ENCODE measurements at places on chromosomes 1 and 21. TPM values are rescaled to one million over a fixed set of nuclear protein-coding genes. Genes with fewer than 3 reads are reported as not detected.

The EXOSC10 gene
- 60.3 TPM for total RNA-seq

The ATP1A4 gene
- not detected for total RNA-seq

The KRTAP20-2 gene
- total RNA-seq, result not detected

The PDZK1 gene
- 0.27 TPM for total RNA-seq

GRCh38 chr1:160210561-160210960, 5.4 kb downstream of the PEA15 start:
- peak; percentile 32 for DNase-seq

DNA sequence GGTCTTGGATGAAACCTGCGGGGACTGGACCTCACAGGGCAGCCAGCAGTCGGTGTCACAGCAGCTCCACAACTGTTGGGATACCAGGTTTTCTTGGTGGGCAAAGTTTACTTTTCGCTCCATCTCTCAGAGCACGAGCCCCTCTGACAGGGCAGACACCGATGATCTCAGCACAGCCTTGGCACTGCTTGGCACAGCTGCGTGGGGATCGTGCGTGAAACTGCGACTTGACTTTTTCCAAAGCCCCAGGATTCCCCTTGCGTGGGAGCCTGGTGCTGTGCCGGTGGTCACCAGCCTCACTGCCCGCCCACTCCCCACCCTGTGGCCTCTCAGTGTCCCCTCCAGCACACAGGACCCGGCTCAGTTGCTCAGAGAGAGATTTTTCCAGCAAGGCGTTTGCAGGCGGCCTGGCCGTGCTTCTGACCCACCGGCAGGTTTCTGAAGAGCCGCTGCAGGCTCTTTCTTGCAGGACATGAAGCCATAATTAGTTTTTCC, 57.3 kb downstream of the SIK1 start:
- DNase-seq, result no peak

DNA sequence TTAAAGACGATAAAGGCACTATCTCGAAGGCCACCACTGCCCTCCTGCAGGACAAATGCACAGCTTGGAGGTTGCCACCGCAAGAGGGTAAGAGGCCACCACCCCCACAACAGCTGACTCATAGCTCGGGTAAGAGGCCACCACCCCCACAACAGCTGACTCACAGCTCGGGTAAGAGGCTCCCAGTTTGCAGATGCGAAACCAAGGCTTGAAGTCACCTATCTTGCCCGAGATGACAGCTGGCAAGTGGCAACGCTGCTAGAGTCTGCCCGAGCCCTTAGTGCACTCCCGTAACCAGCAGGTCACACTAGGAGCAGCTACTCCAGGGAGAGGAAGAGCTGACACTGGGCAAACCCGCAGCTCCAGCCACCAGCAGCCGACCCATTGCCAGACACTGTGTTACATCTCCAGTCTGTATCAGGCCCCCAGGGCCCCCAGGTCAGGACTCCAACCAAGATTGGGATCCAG, 17.1 kb upstream of the SPSB1 start:
- peak; percentile 28 for DNase-seq

DNA sequence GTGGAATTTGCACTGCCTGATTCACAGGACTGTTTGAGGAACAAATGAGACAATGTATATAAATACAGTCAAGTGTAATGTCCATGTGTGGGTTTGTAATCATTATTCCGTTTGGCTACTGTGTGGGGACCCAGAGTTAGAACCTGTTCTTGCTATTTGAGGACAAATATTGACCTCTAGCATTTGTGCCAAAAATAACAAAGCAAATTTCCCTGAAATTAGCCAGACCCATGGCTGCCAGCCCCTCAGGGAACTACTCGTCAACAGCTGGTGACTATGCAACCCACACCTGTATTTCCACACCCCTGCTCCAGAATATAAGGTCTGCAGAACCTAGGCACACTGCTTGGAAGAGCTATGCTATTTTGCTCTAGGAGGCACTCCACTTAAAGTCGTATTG, 70.7 kb downstream of the KCNJ6 start:
- DNase-seq, result no peak

DNA sequence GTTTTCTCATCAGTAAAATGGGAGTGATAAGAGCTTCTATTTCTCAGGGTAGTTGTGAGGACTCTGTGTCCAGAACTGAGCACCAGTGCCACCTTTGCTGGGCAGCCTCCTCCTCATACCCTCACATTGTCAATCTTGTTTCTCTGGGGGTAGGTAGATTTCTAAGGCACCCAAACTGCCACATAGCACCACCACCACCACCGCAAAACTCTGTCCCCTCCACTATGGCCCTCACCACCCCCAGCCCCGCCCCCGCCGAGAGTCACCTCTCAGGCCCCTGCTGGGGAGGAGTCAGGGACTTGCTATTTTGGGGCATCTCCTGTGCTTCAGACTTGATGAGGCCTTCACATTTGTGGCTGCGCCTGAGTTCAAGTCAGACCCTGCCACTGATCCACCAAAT, 549.2 kb downstream of the PTPRU start:
- no peak for DNase-seq

DNA sequence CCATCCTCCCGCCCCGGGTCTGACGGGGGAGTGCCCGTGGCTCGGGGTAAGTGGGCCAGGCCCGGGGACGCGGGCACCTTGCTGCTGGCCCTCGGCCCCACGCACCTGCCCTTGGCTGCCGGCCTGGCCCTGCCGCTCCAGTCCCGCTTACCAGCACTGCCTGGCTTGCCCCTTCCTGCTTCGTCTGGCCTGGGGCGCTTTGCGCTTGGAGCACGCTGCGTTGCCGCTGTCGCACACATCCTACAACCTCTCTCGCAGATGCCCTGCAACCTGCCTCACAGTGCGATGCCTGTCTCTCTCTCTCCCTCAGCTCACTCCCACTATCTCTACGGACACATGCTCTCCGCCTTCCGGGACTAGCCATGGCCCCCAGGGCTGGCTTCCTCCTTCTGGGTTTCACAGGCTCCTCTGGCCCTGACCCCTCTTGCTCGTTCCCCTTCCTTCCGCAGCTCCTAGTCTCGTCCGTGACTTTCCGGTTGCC, 9.7 kb downstream of the MYOG start:
- DNase-seq, result no peak

DNA sequence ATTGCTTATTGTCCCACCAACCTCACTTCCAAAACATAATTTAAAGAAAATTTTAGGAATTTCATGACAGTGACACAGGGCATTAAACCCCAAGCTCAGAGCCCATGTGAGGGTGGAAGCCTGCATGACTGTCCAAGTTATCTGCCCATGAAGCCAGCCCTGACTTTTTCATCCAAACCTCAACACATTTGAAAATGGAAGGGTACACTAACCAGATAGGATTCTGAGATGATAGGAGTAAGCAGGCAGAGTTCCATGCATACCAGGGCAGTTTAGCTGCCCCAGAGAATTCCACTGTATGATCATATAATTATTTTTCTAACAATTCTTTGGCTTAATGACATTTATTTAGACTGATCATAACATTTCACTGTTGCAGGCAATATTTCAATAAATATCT, 986.0 kb downstream of the TTLL7 start:
- no peak for DNase-seq

GRCh38 chr1:209772126-209772525, 12.2 kb downstream of the C1orf74 start:
- DNase-seq, result no peak

GRCh38 chr1:1540090-1540817, at the start of gene TMEM240:
TSS of gene TMEM240 (minus strand) at chr1:1540624. CDS start at chr1:1540346, 278 bp downstream.
- DNase-seq, result peak; percentile 78

DNA sequence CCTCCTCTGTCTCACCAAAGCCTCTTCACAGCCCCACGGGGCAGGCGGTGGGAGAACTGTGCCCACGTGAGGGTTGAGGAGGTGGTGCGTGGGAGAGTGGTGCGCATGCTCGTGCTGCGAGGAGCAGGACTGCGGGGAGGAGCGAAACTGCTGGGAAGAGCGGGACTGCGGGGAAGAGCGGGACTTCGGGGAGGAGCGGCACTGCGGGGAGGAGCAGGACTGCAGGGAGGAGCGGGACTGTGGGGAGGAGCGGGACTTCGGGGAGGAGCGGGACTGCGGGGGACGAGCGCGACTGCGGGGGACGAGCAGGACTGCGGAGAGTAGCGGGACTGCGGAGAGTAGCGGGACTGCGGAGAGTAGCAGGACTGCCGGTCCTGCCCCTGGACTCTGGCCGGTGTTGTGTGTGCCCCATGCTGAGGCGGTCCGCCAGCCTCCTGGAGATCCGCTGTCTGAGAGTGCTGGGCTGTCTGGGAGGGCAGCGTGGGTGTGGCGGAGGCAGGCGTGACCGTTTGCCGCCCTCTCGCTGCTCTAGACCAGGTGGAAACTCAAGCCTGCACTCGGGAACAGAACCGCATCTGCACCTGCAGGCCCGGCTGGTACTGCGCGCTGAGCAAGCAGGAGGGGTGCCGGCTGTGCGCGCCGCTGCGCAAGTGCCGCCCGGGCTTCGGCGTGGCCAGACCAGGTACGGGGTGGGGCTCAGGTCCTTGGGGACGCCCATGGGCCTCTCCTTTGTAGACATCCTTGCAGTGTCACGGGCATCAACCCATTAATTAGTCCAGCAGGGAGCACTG, 24.6 kb downstream of the TNFRSF1B start:
- no peak for DNase-seq

GRCh38 chr21:38702196-38702595, 103.5 kb upstream of the ETS2 start:
- DNase-seq, result no peak

- DNase-seq, result no peak
Observed at GRCh38 chr1:21564521-21565095, 55.4 kb downstream of the ALPL start.

GRCh38 chr1:220873868-220874655, 5.2 kb upstream of the HLX start:
- peak; percentile 28 for DNase-seq

- no peak for DNase-seq
Observed at GRCh38 chr1:42454403-42454802, 1.4 kb downstream of the ZMYND12 start.

DNA sequence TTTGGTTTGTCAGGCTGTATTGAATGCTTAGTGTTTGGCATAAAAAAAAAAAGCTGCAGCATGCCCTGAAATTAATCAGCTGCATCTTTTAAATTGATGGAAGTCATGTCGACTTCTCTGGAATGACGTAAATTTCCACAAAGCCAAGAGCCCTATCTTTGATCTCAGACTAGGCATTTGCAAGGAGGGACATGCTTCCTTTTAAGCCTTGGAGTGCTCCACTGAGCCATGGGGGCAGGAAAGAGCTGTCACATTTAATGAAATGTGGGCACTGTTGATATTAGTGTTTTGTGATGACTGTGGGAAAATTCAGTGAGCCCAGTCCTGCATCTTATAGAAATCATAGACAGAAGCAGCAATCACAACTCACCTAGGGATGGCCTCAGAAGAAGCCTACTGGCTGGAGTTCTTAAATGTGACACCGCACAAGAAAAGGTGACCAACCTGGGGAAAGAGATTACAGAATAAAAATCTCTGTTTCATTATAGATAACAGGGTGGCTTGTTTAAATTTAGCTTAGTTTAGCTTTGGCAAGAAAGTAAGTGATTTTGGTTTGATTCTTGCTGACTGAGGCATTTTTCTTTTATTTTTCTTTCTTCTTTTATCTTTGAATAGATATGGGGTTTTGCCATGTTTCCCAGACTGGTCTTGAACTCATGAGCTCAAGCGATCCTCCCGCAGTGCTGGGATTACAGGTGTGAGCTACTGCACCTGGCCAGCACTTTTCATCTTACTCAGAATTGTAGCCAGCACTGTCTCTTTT, 188.2 kb downstream of the HHAT start:
- no peak for DNase-seq

- no peak for DNase-seq
Observed at GRCh38 chr1:6823793-6824192, 38.5 kb downstream of the CAMTA1 start.

DNA sequence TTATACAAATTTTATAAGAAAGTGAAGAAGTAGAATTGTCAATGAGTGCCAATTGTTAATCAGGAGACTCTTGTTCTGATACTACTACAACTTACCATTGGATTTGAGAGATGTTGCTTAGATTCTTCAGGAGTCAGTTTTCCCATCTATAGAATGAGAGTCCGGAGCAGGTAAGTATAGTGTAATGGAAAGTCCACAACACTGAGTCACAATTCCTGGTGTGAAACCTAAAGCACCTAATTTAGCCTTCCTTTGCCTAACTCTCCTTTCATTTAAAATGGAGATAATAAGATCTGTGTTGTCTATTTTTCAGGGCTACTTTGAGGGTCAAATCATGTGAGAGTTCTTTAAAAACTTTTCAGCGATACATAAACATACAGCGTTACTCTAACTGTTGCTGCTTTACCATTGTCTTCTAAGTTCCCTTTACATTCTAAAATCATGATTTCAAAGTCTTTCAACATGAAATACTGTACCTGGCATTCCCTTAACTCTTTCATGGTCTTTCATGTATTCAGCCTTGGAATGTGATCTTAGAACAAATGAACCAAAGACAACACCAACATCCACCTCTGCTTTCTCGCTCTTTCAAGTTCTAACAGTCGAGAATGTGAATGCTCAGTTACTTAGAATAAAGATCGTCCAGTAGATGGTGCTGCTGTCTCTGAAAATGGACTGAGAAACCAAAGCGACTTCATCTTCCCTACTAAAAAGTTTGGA, 90.9 kb downstream of the SLC30A10 start:
- DNase-seq, result no peak

DNA sequence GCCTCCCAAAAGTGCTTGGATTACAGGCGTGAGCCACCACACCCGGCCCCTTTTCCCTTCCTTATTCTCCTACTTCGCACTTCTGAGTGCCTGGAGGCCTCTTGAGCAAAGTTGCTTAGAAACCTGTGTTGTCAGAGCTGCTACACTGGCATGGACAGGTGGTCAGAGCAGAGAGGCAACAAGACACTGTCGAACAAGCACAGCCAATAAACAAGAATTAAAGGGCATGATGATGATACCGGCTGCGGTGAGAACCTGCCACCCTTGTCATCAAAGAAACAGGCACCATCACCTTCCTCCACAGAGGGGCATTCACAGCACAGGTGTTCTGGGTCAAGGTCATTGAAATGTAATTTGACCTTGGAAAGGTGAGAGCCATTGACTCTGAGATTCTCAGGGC, 23.3 kb downstream of the STUM start:
- DNase-seq, result no peak

GRCh38 chr1:56329970-56330369, 249.4 kb downstream of the PLPP3 start:
- DNase-seq, result no peak

DNA sequence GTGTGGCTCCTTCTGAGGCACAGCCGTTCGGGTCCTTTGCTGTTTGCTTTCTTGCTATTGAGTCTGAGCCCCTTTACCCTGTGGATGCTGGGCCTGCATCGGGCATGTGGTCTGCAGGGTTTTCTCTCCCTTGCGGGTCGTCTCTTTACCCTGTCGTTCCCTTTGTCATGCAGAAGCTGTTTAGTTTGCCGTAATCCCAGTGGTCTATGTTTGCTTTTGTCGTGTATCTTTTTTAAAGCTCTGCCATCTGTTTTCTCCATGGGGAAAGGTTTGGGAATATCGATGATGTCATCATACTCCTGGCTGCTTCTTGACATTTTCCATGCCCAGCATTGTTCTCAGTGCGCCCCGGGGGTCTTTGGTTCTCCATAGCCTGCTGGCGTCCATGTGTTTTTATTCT, 68.2 kb downstream of the AGPAT3 start:
- DNase-seq, result no peak

DNA sequence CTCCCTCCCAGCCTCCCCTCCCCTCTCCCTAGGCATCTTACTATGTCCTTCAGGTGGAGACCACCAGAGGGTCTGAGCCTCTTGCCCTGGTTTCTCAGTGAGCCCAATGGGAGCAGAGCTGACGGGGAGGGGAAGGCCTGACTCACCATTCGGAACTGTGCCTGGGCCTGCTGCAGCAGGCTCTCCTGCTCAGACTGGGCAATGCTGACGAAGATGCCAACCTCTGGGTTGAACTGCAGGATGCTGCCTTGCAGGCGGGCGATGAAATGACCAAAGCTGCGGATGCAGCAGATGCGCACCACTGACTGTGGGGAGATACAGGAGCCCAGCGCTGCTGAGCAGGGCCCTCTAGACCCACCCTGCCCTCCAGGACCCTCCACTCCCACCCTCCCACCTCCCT, 11.0 kb upstream of the PAQR6 start:
- DNase-seq, result no peak
